ENCODE measurements at places on chromosomes 1 and 21.
A peak's percentile ranks its signal among the peaks of the same experiment; 100 is the strongest.

GRCh38 chr1:169699707-169700106 lies 11.7 kb downstream of the SELL start:
- no peak for DNase-seq

GRCh38 chr21:23874271-23874670 lies 1733.0 kb downstream of the MRPL39 start:
- no peak for DNase-seq

GRCh38 chr21:29893687-29894086 lies 46.1 kb downstream of the GRIK1 start:
- DNase-seq, result no peak

DNA sequence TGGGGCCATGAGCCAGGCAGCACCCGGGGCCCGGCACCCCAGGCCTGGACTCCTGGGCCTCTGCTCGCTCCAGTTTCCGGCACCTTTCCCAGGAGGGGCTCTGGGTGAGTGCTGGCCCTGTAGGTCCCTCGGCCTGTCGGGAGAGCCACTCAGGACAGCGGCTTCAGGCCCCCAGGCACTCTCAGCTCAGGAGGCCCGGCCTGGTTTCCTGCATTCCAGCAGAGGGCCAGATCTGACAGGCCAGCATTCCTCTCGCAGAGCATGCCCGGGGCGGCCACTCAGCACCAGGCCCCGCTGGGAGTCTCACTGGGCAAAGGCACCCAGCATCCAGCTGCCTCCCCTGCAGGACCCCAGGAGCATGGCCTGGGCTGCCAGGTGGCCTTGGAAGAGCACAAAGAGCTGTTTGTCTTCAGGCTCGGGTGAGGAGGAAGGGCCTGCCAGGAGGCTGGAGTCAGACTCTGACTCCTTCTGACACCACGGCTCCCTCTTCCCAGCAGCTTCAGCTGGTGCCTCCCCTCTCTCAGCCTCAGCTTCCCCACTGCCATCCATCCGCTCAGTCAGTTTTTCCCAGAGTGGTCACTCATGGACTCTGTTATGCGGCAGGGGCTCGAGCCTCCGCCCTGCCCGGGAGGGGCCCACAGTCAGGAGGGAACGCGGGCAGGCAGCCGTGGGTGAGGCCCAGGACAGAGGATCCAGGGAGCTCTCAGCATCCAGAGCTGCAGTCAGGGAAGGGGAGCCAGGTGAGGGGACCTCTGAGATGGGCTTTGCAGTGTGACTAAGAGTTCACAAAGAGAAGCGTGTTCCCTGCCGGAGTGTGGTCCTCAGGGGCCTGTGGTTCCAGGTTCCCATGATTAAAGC lies 51.7 kb downstream of the WNT9A start:
- DNase-seq, result no peak

- no peak for DNase-seq
Measured at GRCh38 chr1:58442114-58442513, 104.4 kb downstream of the OMA1 start.

- DNase-seq, result peak; percentile 76
Measured at GRCh38 chr1:221449801-221450470, 292.0 kb downstream of the DUSP10 start.

DNA sequence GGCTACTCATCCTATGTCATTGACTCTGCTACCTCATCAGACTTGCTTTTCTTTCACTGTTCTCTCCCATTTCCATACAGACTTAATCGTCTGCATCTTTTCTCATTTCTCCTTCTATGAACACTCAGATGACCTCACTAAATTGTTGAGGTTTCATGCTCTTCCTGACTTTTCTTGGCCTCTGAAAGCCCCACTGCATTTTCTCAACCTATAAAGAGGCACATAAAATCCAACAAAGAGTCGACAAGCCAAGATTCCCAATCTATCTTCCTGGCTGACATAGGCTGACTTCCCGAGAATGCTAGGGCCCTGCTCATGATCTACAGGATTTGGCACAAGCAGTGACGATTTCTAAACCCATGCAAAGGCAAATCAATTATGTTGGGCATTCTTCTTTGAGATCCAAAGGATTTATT lies 280.8 kb upstream of the DPYD start:
- no peak for DNase-seq

GRCh38 chr1:228059634-228060457 lies 22.7 kb upstream of the ARF1 start:
- no peak for DNase-seq

GRCh38 chr1:228902781-228903433 lies 167.6 kb downstream of the RHOU start:
- peak; percentile 96 for DNase-seq

GRCh38 chr1:15942661-15943327 lies 33.1 kb downstream of the ZBTB17 start:
- DNase-seq, result no peak

DNA sequence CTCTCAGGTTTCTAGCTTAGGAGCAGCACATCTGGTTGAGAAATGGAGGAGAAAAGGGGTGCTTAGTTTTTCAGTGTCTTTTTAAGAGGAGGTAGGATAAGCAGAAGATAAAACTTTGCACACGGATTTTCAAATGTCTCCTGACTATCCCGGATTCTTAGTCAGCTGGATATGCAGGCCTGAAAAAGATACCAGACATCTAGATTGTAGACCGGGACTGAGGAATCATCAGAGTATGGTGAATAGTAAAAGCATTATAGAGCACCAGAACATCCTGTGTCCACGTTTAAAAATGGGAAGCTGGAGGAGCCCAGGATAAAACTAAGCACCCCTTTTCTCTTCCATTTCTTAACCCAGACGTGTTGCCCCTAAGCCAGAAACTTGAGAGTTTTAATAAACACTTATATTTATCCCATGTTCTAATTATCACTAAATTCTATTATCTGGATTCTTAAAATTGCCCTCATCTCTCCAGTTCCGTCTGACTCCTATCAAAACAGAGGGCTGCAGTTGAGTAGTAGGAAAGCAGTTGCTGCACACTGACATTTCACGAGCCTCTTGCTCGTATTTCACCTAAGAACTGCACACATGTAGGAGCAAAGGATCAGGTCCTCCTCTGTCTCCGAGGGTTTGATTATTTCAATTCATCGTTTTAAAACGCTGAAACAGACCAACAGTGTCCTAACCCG lies 609 bp downstream of the PIGK start:
- DNase-seq, result peak; percentile 25

GRCh38 chr1:40736085-40736531 lies 44.6 kb downstream of the NFYC start:
- DNase-seq, result no peak

DNA sequence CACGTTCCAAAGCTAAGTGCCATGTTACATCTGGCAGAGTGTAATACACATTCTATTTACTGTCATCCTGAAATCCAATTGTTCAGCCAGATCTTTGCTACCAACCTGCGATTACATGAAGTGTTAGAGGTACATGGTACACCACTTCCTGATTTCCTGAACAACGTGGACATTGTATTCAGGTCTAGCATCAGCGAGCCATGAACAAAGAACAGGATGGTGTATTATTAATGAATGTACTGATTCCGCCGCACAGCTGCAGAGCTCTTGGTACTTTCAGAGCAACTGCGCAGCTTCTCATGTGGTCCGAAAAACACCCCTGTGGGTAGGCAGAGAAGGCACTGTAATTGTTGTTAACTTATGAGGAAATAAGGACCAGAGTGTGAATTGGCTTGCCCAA lies 511.4 kb downstream of the AJAP1 start:
- no peak for DNase-seq

- no peak for DNase-seq
Measured at GRCh38 chr1:3275471-3276340, 178.8 kb upstream of the ARHGEF16 start.

GRCh38 chr1:23910553-23911246 lies 2.5 kb downstream of the CNR2 start:
- no peak for DNase-seq

- no peak for DNase-seq
Measured at GRCh38 chr21:43603233-43603626, 56.1 kb downstream of the HSF2BP start.

DNA sequence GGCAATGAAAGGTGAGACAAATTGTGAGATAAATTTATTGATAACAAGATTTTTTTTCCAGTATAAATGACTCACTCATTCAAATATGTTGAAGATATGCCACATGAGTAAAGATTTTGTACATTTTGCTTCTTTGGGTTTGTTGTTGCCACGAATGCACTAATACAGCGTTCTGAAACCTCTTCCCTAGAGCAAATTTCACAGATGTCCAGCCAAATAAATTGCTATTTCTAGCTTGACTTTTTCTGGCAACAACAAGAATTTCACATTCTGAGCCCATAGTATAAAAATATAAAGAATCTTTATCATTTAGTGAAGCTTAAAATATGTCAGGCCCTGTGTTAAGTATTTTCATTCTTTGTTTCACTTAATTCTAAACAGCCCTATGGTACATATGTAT lies 114.5 kb upstream of the COL24A1 start:
- DNase-seq, result no peak

DNA sequence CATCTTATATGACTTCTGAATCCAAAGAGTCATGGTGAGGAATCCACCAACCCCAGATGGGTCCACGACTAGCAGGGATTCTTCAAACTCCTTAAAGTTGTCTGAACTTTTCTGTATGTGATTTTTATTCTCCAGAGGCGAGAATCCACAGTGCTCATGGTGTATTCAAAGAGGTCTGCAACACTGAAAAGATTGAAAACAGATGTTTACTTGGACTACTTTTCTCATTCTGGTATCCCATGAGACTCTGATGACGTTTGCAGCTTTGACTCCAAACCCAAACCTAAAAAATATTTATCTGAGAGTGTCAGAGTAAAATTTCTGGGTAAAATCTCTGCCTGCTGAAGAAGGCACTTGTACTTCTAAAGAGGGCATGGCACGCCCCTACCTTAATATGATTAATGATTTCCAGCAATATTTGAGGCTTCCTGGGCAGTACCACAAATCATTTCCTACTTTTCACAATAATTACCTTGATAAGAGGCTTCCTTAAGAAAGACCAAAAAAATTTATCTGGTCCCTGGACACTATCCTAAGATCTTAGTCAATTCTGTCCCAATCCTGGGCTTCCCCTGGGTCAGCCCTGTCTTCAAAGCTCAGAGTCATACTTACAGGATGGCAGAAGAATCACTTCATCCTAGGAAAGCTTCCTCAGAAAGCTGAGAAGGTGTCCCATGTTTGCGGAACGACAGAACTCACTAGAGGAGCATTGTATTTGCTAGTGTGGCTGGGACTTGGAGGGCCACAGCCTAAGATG lies 76.5 kb upstream of the MAP10 start:
- DNase-seq, result no peak

- peak; percentile 73 for DNase-seq
Measured at GRCh38 chr1:7117399-7118281, 332.4 kb downstream of the CAMTA1 start.

DNA sequence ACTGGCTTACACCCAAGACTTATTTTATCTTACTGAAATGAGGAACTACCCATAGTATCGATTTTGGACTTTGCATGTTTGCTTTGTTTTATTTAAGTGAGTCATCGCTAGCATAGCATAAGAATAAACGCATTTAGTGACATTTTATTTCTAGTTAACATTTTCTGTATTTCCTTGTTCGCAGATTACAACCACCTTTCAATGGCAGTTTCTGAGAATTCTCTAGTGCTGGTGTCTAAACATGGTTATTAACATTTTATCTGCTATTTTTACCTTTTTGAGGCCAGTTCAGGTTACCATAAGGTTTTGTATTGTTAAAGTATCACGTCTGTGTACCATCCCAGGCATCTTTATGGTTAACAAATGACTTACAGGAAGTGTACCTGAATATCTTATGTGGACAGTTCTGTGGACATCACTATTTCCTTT lies 24.5 kb downstream of the EEIG2 start:
- no peak for DNase-seq

- no peak for DNase-seq
Measured at GRCh38 chr1:160880216-160880615, 4.8 kb downstream of the ITLN1 start.

DNA sequence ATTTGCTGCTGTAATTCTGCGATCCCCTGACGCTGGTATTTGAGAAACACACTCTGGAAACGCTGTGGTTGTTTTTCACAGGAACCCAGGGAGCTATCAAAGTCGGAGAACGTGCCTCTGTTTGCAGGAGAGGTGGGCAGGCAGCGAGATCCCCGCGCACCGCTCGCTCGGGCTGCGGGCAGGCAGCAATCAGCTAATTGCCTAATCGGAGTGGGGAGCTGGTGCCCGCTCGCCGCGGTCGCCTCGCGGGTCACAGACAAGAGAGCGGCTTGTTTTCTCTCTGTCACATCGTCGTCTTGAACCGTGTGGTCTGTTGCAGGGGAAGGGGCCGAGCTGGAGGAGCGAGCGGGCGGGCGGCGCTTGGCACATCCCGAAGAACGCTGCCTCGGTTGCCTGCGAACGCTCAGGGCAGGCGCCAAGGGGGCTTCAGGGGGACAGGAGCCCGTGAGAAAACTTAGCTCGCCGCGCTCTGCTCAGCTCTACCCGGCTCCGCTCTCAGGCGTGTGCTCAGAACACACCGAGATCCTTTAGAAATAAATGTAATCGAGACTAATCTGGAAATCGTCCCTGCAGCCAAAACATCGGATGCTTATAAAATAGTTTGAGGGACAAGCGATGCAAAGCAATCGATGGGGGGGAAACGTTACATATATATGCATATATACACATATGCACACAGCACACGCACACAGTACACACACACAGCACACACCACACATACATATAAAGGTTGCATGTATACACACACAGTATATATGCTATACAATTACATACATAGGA lies 93.6 kb upstream of the SMYD2 start:
- DNase-seq, result no peak

DNA sequence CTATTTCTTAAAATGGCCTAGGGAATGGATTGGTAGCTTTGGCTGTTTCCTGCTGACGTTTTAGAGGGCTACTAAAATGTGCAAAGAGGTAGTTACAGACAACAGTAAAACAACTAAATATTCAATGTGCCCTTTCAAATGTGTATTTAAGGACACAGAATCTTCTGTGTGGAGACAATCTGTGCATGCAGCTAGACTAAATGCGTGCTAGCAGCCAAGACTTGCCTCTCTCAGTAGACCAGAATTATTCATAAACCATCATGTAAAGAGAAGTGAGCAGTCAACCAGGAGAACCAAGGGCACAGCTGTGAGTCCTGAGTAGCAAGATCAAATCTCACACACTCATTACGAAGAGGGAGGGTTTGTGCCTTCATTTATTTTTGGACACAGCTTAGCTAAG lies 160.2 kb upstream of the GREM2 start:
- DNase-seq, result no peak

GRCh38 chr1:200302192-200302920 lies 107.5 kb downstream of the ZNF281 start:
- no peak for DNase-seq

- DNase-seq, result no peak
Measured at GRCh38 chr1:16085522-16085921, 12.1 kb upstream of the FAM131C start.
